Hematopoietic multipotent progenitor cell treated with erythropoietin and hydrocortisone succinate and interleukin-3 and kit ligand, for 15 days (in vitro differentiated cells): ENCODE measurements at places on chromosomes 6 and 20.

- DNase-seq, result no peak
Observed at GRCh38 chr20:57425150-57426013, 34.2 kb downstream of the RBM38 start.

DNA sequence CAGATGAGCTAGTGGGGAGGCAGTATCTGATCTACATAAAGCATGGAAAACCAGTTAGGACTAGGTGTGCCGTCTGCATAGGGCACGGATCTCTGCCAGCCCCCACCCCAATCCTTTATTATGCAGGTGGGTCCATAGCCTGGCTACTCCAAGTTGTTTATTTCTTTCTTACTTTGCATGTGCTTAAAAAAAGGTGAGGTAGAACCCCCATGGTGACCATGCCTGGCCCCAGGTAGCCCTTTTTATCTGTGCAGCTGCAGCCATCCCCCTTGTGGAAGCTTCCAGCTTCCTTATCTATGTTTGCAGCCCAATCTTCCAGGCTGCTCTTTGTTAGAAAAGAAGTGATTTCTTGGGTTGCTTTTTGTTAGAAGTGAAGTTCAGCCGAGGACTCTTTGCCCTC is 9.0 kb upstream of the TREM2 start:
- no peak for DNase-seq

DNA sequence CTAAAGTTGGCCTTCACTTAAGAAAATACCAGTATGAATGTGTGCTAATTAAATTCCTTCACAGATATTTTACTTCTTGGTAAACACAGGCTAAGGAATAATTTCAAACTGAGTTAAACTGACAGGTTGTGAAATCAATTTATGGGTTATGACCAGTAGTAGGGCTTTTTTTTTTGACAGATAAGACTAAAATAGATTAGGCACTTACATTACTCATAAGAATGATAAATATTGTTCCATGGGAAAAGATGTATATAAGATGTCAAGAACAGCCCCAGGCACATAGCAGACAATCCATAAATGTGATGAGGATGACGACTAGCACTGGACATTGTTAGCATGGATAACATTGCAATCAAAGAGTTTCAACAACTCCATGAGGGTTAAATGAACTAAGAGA is 22.9 kb downstream of the NT5E start:
- DNase-seq, result no peak

- no peak for DNase-seq
Observed at GRCh38 chr6:75143191-75143590, 62.7 kb downstream of the COL12A1 start.

DNA sequence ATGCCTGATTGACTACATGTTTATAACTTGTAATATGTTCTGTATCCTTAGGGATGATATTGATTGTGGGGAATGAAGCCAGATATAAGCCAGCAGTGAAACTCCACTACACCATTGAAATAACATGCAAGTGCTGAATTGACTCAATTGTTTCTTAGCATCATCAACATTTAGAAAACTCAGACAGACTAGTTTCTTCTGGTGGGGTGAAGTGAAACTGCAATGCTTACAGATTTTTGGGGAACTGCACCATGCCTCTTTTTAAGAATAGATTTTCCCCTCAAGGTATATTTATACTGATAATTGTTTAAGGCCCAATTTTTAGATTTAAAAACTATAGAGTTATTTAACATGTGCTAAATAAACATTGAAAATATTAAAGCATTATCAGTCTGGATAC is 1044.6 kb upstream of the EYS start:
- DNase-seq, result no peak

- DNase-seq, result no peak
Observed at GRCh38 chr6:38489951-38490350, 149.8 kb downstream of the BTBD9 start.
